ENCODE measurements at places on chromosomes 2 and 18. TPM values are rescaled to one million over a fixed set of nuclear protein-coding genes. Genes with fewer than 3 reads are reported as not detected.

Gene ZNF396
- total RNA-seq = 0.74 TPM

- no peaks in the 10 kb centered on the region for H3K4me1 ChIP-seq
- H3K27me3 ChIP-seq = no peaks in the 10 kb centered on the region
- H3K4me3 ChIP-seq = no peak overlapping the region
- no peaks in the 10 kb centered on the region for H3K36me3 ChIP-seq
- DNase-seq = no peak
- H3K27ac ChIP-seq = no peak overlapping the region
Measured at GRCh38 chr2:174882416-174882815, 118.1 kb upstream of the CHRNA1 start.

Gene GAL3ST2
- not detected for total RNA-seq

DNA sequence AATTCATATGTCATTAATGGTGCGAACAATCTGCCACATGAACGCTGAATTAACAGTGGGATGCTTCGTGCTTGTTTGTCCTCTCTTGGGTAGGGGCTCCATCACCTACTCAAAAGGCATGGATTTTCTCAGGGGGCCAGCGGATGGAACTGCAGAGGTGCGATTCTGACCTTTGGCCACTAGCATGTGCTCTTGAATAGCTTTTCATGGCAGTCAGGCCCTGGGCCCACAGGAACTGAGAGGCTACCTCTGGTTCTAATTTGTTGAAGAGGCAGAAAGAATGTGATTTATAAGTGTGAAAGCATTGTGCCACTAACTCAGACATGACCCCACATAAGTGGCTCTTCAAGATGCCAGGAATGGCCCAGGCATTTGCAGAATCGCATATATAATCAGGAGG is 283.2 kb downstream of the INSIG2 start:
- H3K4me3 ChIP-seq = no peak overlapping the region
- H3K4me1 ChIP-seq = no peaks in the 10 kb centered on the region
- H3K27me3 ChIP-seq = peaks cover 25% of the 10 kb centered on the region
- DNase-seq = peak; percentile 10
- no peak overlapping the region for H3K27ac ChIP-seq
- H3K36me3 ChIP-seq = no peaks in the 10 kb centered on the region

Gene RPE
- total RNA-seq = 46.2 TPM

GRCh38 chr18:48293954-48294898 is 115.0 kb downstream of the ZBTB7C start:
- no peaks in the 10 kb centered on the region for H3K4me1 ChIP-seq
- H3K27ac ChIP-seq = no peak overlapping the region
- DNase-seq = no peak
- no peaks in the 10 kb centered on the region for H3K36me3 ChIP-seq
- no peak overlapping the region for H3K4me3 ChIP-seq

Gene SERPINB12
- not detected for total RNA-seq

DNA sequence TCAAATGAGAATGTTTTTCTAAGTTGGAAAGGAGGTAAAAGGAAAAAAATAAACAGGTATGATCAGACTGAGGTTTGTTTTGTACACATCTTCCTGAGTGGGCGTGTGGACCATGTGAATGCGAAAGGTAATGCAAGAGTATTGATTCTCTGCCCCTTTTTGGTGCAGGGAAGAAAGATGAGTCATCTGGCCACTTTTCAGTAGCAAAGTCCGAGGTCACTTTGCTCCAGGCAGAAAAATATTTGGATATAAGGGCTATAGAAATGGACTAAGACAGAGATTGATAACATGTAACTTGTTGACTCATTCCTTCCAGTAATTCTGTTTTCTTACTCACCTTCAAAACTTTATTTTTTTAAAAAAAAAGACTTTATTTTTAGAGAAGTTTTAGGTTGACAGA is 130.5 kb downstream of the DSEL start:
- no peaks in the 10 kb centered on the region for H3K36me3 ChIP-seq
- peaks cover 20% of the 10 kb centered on the region for H3K4me1 ChIP-seq
- no peak overlapping the region for H3K4me3 ChIP-seq
- peaks cover 4% of the 10 kb centered on the region for H3K27me3 ChIP-seq

Gene CD8B2
- total RNA-seq = 0.10 TPM

Gene RESP18
- not detected for total RNA-seq

DNA sequence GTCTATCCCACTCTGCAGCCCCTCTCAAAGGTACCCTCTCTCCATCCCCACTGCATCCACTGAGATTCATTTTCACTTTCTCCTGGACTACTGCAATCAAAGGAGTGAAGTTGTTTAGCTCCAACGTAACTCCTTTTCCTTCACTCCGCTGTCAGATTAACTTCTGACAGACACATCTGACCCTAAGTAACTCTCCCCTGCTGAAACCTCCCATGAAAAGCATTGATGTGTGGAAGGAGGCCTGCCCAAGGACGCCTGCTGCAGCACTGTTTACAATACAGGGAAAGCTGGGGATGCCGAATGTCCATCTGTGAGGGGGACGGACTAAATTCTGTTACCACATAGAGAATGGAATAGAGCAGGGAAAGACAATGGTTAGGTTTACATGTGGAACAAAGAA is 114.8 kb downstream of the TMEM163 start:
- H3K36me3 ChIP-seq = no peaks in the 10 kb centered on the region
- no peaks in the 10 kb centered on the region for H3K4me1 ChIP-seq
- no peak overlapping the region for H3K4me3 ChIP-seq
- no peak for DNase-seq
- no peak overlapping the region for H3K27ac ChIP-seq
- peaks cover 8% of the 10 kb centered on the region for H3K27me3 ChIP-seq

Gene ANO7
- total RNA-seq = 0.57 TPM

GRCh38 chr2:85132834-85133637 is at the start of gene TCF7L1:
Gene TCF7L1, plus strand, starts transcription at chr2:85133392. Its CDS starts 293 bp downstream, at chr2:85133685.
- peaks cover 9% of the 10 kb centered on the region for H3K4me1 ChIP-seq
- peak; percentile 52 for DNase-seq
- no peaks in the 10 kb centered on the region for H3K36me3 ChIP-seq
- H3K27me3 ChIP-seq = peaks cover 53% of the 10 kb centered on the region
- H3K4me3 ChIP-seq = peak within 1 kb of the TSS; percentile 67

All from activated naive CD4-positive, alpha-beta T cell treated with anti-CD3 and anti-CD28 coated beads for 36 hours (primary cell).